ENCODE measurements at places on chromosomes 2 and 18.

- DNase-seq, result no peak
These were observed 77.4 kb downstream of the HDAC4 start for GRCh38 chr2:239323447-239323846.

DNA sequence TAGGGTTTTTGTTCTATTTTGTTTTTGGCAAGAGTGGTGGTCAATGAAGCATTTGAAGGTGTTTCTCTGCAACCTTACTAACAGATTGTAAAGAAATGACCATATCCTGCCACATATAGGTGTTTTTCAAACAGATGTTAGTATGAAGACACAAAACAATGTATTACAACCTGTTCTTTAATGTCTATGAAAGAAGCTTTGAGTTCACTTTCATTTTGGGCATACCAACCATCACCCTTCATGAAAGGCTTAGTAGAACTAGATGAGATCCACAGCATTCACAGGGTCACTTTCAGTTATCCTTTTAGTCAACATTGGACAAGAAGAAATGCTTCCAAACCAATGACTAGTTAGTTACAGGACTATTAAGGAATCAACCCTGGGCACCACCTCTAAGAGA, 95.1 kb downstream of the EHBP1 start:
- no peak for DNase-seq

DNA sequence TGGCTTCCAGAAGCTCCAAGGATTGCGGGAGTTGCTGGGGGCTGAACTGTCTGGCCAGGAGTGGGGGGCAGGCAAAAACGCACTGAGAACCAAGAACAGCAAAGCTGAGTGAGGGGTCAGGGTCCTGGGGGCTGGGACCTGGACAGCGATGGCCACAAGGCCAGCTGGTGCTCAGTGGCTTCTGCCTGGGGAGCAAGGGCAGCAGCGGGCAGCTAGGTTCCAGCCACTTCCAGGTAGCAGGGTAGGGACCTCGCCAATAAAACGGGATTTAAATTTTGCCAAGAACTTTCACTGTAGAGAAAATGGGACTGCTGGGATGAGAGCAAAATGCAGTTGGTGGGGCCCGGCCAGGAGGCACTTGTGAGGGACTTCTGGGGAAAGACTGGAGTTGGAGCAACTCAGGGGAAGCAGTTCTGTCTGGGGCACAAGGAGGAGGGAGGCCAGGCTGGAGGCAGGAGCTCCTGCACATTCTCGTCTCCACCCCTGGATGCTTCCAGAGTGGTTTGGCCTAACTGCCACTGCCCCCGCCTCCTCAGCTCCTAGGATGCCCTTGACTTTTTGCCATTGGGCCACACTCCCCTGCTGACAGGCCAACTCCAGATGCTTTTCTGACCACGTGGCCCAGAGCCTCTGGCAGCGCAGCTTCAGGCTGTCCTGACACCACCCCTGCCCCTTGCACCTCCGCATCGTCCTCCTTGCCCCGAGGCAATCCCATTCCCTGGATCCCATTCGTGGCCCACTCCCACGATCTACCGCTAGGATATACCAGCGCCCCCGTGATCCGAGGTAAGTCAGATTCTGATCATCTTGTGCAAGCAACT, 5.5 kb upstream of the CCDC74A start:
- no peak for DNase-seq

- no peak for DNase-seq
These were observed 32.8 kb upstream of the MC5R start for GRCh38 chr18:13791181-13791580.

DNA sequence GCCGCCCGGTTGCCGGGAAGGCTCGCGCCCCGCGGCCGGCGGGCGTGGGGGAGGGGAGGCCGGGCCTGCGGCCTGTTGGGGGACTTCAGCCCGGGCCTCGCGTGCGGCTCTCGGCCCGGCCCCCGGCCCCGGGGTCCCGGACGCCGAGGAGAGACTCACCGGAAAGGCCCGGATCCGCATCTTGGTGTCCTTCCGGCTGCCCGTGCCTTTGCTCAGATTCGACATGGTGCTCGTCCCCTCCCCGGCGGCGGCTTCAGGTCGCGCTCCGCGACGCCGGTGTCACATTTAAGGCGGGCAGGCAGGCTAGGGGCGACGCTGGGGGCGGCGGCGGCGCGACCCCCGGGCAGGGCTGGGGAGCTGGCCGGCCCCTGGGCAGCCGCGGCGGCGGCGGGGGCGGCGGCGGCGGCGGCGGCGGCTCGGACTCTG, 365 bp downstream of the CUL3 start:
- no peak for DNase-seq

DNA sequence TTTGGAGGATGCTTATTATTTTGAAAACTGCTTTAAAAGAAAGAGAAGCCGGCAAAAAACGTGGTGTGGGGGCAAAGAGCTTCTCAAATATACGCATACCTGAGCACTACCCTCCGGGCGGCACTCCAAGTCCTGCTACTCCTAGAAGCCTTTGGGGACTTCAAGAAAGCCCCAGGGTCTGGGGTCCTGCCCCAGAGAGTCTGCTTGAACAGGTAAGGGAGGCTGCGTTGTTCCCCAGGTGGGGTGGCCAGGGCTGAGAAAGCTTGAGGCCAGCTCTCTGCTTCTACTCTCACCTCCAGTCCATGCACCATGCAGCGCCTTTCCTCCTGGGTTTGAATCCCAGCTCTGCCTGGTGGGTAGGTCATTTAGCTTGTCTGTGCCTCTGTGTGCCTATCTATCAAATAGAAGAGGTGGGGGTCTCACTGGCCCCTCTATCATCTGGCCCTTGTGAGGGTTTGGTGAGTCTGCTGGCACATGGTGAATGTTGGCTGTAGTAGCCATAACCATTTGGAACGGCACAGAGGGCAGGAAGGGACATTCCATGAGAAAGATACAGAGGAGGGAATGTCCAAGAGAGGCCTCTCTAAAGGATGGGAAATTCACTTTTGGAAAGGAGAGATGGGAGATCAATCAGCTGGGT, 19.5 kb downstream of the MALL start:
- no peak for DNase-seq
